Neural crest cell (in vitro differentiated cells): ENCODE measurements at places on chromosomes 11 and 22. TPM values are rescaled to one million over a fixed set of nuclear protein-coding genes. Genes with fewer than 3 reads are reported as not detected.
A peak's percentile ranks its signal among the peaks of the same experiment; 100 is the strongest.

CBY1 gene
- 39.1 and 39.4 TPM in 2 replicates for total RNA-seq

- no peak for DNase-seq
Observed at GRCh38 chr11:111301842-111302118, 3.4 kb downstream of the POU2AF3 start.

CD3D gene
- not detected in 2 replicates for total RNA-seq

GRCh38 chr11:15367695-15368094 is 253.0 kb downstream of the INSC start:
- no peak for DNase-seq

DNA sequence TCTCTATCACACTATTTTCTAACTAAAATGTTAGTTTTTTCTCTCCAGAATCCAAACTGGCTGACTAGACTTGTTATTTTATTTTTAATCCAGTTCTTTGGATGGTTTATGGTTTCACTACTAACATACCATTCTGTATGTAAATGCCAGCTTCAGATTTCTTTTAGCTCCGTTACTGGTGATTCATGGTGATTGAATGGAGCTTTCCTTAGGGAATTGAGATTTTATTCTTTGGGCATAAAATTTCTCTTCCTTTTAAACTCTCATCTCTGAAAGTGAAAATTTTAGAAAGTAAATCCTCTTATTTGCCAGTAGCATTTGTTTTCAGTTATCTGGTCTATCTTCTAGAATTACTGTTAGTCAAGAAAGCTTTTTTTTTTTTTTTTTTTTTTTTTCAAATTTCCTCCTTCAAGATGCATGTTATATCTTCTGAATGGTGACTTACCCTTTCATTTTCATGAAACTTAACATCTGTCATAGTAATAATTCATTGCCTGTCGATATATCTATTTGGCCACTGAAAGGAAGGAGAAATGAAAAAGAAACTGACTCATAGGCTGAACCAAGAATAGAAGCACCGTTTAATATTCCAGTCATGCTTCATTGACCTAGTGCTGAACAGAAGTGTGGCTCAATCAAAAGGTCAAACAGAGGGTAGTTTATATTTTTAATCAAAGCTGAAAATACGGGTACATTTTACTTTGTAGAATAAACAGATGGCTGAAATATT is 6.4 kb downstream of the ENDOD1 start:
- DNase-seq: no peak

DNA sequence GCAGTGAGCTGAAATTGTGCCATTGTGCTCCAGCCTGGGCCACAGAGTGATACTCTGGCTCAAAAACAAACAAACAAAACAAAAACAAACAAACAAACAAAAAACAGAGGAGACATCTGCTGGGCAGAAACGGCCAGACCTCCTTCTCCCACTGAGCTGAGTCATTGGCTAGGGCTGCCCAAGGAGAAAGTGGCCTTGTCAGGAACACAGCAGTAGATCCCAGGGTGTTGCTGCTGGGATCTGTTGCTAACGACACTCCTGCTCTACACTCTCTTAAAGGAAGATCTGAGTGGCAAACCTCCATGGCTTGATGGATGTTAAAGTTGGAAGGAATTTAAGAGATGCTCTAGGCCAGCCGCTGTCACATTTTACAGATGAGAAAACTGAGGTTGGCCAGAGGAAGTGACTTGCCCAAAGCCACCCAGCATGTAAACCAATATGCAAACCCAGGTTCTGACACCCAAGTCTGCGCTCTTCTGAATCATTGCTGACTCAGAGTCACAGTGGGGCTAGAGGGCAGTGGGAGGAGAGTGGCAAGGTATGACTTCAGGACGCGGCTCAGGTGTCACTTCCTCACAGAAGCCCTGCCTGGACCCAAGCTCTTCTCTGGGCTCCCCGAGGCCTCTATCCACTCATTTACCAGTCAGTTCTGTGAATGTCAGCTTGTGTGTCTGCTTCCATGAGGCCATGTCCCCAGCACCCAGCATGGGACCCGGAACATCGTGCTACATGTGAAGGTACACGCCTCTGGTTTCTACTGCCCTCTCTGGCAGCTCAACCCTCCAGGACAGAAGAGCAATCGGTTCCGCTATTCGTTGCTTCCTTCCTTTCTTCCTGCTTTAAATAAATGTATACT is 11.3 kb upstream of the GDPD5 start:
- DNase-seq: no peak

DNA sequence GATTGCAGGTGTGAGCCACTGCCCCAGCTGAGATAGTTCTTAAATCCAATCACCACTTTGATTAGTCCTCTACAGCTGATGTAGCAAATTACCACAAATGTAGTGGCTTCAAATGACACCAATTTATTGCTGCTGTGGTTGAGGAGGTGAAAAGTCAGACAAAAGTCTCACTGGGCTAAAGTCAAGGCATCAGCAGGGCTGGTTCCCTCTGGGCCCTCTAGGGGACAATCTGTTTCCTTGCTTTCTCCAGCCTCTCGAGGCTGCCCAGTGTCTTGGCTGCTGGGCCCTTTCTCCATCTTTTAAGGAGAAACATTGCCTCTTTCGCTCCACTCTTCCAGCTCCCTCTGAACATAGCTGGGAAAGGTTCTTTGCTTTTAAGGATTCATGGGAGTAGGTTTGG is 50.5 kb upstream of the SHANK2 start:
- DNase-seq: no peak

GRCh38 chr11:105491394-105491793 is 118.5 kb upstream of the GRIA4 start:
- no peak for DNase-seq

DNA sequence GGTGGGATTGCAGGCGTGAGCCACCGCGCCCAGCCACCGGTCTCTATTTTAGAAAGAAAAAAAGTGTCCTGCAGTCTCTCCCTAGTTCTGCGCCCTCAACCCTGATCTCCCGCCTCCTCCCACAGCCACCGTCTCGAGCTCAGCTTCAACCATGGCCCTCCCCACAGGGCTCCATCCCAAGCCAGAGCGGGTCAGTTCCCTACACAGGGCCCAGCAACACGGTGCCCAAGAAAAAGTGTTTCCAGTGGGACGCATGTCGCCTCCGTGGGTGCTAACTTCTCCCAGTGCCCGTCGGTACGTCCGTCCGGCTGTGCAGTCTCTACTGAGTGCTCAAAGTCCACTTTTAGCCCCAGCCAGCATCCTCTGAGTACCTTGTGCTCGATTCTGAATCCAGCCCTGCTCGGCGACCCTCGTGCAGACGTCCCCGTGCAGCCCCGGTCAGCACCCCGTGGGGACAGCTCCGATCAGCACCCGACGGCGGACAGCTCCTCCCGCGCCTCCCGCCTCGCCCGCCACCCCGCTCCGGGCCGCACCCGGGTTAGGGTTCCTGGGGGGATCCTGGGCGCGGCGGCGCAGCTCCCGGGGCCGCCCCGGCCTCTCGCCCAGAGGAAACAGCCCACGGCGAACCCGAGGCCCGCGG is 657 bp upstream of the MAPK8IP2 start:
- DNase-seq: peak; percentile 76

- DNase-seq: no peak
Observed at GRCh38 chr22:21098099-21098671, 52.4 kb downstream of the LRRC74B start.

CWC15 gene
- 80.2 and 88.0 TPM in 2 replicates for total RNA-seq

DNA sequence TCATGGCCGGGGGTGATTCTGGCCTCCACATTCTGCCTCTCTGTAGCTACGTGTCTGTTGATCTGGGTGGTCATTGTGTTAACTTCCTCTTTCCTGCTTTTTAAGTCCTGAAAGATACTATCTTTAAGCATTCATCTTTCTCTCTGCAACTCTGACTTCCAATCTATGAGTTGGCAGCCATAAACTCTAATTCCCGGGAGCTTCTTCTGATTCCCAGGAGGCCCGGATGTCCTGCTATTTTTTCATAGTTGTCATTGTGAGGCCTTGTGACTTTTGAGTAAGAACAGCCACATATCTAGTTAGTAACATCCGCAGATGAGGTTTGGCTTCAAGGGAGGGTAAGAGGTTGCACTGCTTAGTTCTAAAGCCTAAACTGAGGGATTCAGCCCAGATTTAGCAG is 107.8 kb downstream of the SYN3 start:
- no peak for DNase-seq

- DNase-seq: no peak
Observed at GRCh38 chr22:24526191-24526590, 28.7 kb downstream of the GUCD1 start.

GRCh38 chr11:61727401-61727811 is 25.0 kb upstream of the MYRF start:
- no peak for DNase-seq

GRCh38 chr11:102447941-102448868 is 4.4 kb downstream of the TMEM123 start:
- DNase-seq: no peak

DNA sequence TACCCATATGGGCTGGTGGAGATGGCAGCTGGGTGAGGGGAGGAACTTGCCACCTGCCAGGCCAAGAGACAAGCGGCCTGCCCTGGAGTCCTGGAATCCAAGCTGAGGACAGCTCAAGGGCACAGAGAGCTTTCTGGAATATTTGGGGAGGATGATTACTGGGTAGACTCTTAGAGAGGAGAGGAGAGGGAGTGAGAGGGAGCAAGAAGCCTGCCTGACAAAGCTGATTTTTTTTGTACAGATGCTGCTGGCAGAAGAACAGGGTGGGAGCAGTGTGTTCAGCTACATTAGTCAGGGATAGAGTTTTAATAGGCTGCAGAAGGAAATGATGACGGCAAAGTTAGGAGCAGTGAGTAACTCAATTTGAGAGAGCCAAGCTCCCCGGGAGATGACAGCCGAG is 299.3 kb downstream of the NXPE2 start:
- DNase-seq: no peak

DNA sequence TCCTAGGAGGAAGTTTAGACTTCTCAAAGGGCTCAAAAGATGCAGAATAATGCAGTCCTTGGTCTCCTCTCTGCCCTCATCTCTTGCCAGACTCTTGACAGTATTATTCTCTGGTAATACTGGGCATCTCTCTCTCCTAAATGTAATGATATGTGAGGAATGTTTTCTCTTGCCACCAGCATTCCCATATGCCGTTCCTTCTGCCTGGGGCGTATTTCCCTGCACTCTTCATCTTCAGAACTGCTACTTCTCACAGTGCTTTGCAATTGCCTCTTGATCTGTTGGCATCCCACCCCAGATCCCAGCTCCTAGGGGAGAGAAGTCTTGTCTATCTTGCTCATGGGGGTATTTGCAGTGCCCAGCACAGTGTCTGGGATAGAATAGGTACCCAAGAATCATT is 107.4 kb downstream of the RASSF10 start:
- no peak for DNase-seq

DNA sequence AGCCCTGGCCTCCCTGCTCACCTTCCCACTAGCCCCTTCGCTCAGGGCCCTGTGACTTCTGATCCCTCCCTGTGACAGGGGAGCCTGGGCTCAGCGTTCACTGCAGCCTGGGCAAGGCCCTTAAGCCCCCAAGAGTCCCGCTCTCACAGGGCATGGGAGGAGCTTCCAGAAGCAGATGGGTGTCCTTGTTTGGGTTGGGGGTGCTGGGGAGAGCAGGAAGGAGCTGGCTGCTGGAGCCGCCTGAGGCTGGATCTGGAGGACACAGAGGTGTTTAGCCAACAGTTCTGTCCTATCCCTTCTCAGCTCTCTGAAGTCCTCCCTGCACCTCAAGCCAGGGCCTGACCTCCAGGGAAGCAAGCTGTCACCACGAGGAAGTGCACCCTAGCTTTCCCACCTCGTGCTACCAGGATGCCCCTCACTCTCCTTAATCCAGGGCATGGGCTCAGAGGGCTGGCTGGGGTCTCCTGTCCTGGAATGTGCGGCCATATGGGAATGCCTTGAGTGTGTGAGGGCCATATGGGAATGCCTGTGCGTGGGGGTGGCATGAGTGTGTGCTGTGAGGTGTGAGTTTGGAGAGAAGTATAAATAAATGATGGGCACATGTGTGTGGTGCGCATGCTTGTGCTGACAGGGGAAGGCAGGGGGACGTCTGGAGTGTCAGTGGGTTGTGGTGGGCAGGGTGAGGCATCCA is 25.0 kb upstream of the TUB start:
- DNase-seq: no peak

GRCh38 chr11:35514481-35514880 is 10.9 kb downstream of the PAMR1 start:
- no peak for DNase-seq

CABP7 gene
- total RNA-seq: not detected in 2 replicates

GRCh38 chr22:27919942-27920755 is 1.1 kb upstream of the PITPNB start:
- peak; percentile 27 for DNase-seq

GRCh38 chr11:123006860-123007542 is 25.4 kb upstream of the BSX start:
- DNase-seq: no peak

SCGB1D2 gene
- total RNA-seq: not detected in 2 replicates

IL10RA gene
- 0.37 and 0.48 TPM in 2 replicates for total RNA-seq

SCT gene
- not detected in 2 replicates for total RNA-seq

- DNase-seq: no peak
Observed at GRCh38 chr11:130705670-130706421, 210.4 kb downstream of the SNX19 start.

- no peak for DNase-seq
Observed at GRCh38 chr11:114275280-114275679, 20.9 kb upstream of the NNMT start.

- no peak for DNase-seq
Observed at GRCh38 chr22:26779108-26779507, 121.7 kb downstream of the MIAT start.

POU2F3 gene
- total RNA-seq: not detected in 2 replicates

DENND5A gene
- 113 and 116 TPM in 2 replicates for total RNA-seq

OR52N4 gene
- not detected in 2 replicates for total RNA-seq

DNA sequence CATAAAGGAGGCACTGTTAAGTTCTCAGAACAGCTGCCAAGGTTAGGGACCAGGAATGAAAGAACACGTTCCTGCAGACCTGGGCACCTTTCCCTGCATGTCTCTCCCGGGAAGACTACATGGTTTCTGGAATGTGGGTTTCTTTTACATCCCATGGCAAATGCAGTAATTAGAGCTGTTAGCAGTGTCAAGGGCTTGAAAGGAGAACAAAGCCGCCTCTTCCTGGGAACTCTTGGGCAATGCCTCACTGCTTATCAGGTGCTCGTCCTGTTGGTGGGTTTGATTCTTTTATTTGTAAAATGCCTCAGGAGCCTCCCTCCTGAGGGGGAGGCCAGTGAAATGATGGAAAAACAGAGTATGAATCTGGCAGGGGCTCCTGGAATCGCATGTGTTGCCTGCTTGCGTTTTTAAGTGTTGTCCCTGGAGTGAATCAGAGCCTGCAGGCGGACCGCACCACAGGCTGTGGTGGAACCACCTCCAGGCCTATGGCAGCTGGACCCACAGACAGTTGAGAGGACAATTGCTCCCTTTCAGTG is 723 bp upstream of the C22orf31 start:
- DNase-seq: no peak

SOX10 gene
- total RNA-seq: 279 and 293 TPM in 2 replicates

- no peak for DNase-seq
Observed at GRCh38 chr11:71131861-71132260, 120.5 kb downstream of the SHANK2 start.

DNA sequence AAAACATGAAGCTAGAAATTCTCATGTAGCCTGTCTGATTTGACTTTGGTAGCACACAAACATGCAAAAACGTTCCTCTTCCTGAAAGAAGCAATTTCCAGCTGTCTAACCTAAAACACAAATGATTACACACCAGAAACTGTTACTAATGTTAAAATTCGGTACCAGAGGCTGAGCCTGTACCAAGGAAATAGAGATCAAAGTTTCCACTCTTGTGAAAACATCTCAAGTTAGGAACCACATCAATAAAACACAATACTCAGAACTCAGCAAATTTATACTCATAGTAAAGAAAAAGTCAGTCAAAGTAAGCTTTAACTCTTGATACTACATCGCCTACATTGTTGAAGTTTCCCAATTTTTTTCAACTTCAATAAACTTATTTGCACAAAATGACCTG is 107.8 kb downstream of the FCHSD2 start:
- no peak for DNase-seq

GRCh38 chr11:69055598-69056516 is 7.1 kb downstream of the TPCN2 start:
- DNase-seq: no peak

APLNR gene
- 3.0 and 3.9 TPM in 2 replicates for total RNA-seq

GAL3ST3 gene
- 8.7 and 9.7 TPM in 2 replicates for total RNA-seq
